ENCODE measurements at places on chromosomes 13 and 19.

DNA sequence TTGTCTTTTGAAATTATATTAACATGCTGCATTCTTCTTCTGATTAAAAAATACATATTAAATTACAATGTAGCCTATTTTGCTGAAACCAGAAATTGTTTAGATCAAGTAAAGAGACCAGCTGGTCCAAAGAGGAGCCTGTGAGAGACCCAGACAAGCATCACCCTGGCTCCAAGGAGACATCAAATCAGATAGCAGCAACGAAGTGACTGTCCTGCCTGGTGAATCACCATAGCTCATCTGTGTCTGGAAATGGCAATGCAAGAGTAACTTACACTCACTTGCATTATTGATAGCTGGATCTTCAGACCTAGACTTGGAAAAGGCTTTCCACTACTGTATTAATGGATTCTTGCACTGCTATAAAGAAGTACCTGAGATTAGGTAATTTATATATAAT, 169.1 kb downstream of the KCTD12 start:
- DNase-seq: no peak

GRCh38 chr19:42203700-42204099, 13.8 kb downstream of the DEDD2 start:
- no peak for DNase-seq

GRCh38 chr19:9877780-9878510, 42.8 kb downstream of the PIN1 start:
- no peak for DNase-seq

DNA sequence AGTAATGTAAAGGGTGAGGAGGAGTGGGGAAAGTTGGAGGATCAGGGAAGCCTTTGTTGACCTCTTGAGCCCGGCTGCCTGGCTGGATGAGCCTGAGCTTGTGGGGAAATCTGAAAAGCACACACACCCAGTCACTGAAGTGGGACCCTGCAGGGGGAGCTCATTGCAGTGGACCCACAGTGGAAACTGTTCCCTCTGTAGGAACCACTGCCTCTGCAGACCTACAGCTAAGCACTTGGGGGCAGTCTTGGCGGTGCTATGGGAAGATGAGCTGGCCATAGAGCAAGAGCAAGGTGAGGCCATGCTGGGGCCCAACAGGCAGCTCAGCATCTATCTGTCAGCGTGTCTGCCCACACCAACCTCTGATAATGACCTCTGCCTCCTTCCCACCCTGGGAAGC, 294.8 kb downstream of the TSHZ3 start:
- DNase-seq: peak; percentile 26

GRCh38 chr19:4152241-4152998, 1.0 kb upstream of the CREB3L3 start:
- no peak for DNase-seq

- no peak for DNase-seq
Observed at GRCh38 chr13:51223560-51224270, 1.5 kb downstream of the FAM124A start.

DNA sequence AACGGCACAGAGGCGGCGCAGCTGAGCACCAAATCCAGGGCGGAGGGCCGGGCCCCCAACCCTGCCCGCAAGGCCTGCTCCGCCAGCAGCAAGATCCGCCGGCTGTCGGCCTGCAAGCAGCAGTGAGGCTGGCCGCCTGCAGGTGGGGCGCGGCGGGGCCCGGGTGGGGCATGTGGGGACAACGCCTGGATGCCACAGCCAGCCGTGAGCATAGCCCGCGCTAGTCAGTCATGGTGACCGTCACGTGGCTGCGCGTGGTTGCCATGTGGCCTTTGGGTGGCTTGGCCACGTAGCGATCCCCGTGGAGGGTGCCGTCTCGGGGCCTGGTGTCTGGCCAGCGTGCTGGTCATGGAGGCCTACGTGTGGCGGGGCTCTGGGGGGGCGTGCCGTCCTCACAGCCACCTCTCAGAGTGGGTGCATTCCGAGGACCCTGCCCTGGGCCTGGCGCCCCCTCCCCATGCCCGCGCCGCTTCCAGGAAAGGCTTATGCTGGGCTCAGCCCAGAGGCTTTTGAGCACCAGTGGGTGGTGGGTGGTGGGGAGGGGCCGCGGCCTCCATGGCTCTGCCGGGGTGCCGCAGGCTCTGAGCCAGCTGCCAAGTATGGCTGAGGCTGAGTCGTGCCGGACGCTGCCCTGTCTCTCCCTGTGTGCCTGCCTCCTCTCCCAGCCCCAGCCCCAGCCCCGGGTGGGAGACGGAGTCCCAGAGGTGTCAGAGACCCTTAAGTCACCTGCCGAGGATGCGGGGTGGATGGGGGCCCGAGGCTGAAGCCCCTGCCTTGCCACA, 11.1 kb downstream of the CBARP start:
- no peak for DNase-seq

DNA sequence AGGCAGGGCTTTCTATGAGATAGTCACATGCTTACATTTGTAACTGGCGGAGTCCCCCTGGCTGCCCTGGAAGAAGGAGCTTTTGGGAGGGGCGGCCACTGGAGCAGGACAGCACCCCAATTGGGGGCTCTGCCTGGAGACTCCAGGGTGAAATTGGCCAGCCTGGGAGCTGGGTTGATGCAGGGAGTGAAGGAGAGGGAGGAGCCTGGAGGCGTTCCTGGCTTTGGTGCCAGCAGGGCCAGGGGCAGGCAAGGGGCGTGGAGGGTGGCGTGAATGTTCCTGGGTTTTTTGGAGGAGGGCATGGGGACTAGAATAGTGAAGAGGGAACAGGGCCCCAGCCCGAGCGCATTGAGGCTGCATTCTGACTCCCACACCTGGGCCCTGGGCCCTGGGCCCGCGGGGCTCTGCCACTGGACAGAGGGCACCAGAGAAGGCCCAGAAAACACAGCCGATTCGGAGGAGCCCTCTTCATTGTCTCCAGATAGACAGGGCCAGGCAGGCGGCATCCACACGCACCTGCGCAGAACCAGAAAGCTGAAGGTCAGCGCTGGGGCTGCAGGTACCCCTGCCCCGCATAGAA, 29.5 kb downstream of the COMP start:
- DNase-seq: no peak

- DNase-seq: no peak
Observed at GRCh38 chr19:10187315-10187714, 7.4 kb downstream of the DNMT1 start.

GRCh38 chr19:39915101-39915847, 19.2 kb downstream of the FCGBP start:
- no peak for DNase-seq

- DNase-seq: peak; percentile 62
Observed at GRCh38 chr19:4327252-4327876, 11.3 kb downstream of the STAP2 start.

GRCh38 chr19:4345342-4346019, 2.1 kb downstream of the MPND start:
- DNase-seq: peak; percentile 35

- DNase-seq: no peak
Observed at GRCh38 chr13:93231867-93232266, 5.3 kb downstream of the GPC6 start.

DNA sequence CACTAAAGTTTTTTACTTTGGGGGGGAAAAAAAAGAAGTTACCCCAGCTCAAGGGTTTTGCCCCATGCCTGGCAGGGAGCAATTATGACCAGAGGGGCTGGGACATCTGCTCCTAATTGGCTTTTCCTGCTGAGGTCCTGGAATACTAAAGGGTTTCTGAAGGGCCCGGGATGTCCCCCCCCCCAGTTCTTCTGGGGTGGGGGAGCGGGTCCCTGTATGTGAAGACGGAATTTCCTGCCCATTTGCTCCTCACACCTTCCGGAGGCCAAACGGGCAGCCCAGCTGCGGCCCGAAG, 1.1 kb upstream of the DLL3 start:
- DNase-seq: no peak

Data from testis (tissue), 5 donors.